ENCODE measurements at places on chromosomes 3 and 15.

GRCh38 chr3:9180764-9181117, 68.7 kb downstream of the SRGAP3 start:
- no peak for DNase-seq

DNA sequence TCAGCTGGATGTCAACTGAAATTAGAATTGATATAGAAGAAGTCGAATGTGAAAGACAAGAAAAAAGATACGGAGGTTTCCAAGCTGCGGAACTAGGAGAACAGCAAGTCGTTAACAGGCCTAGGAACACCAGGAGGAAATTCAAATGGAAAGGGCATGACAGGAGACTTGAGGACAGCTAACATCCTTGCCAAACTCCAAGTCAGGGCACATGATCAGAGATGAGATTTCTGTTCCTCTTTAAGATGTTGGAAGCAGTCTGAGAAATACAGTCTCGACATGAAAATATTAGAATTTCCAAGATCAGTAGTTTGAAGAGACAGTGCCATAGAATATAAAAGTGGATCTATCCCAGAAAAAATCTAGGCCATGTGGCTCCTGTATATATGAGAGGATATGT, 5.0 kb downstream of the MYO5A start:
- DNase-seq = no peak

DNA sequence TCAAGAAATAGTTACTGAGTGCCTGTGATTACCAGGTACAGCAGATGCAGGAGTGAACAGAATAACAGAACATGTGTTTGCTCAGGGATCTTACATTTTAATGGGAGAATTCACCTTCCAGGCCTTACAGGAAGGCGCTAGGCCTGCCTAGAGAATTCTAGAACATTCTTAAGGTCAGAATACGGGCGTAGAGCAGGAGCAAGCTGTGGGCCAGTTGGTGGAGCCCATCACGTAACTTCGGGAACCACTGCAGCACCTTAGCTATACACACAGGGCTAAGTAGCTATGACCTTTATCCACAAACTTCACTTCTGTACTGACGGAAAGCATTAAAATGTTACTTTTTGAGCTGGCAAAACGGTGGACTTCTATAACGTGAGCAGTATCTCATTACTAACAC, 743 bp upstream of the DAZL start:
- no peak for DNase-seq

- no peak for DNase-seq
These were observed 123.8 kb upstream of the BNIP2 start for GRCh38 chr15:59812889-59813288.

DNA sequence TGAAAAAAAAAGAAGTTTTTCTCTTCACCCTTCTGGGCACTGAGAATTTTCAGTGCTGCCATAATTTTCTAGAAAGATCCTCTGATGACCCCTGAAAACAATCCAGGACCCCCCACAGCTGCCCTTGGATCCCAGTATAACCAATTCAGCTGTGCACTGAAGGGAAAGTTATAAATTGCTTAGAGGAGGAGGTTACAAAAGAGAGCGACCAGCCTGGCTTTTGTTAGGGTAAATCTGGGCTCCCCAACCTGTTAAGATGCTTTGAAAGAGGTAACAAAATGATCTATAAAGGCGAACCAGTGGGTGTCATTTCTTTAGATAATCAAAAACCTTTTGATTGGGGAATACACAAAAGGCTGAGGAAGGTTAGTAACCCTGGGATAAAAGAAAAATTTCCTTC, 407.9 kb upstream of the ATP11B start:
- DNase-seq = no peak

- DNase-seq = no peak
These were observed 83.4 kb upstream of the BHLHE40 start for GRCh38 chr3:4895838-4896237.

GRCh38 chr3:157093096-157093495, 66.9 kb downstream of the CCNL1 start:
- no peak for DNase-seq

DNA sequence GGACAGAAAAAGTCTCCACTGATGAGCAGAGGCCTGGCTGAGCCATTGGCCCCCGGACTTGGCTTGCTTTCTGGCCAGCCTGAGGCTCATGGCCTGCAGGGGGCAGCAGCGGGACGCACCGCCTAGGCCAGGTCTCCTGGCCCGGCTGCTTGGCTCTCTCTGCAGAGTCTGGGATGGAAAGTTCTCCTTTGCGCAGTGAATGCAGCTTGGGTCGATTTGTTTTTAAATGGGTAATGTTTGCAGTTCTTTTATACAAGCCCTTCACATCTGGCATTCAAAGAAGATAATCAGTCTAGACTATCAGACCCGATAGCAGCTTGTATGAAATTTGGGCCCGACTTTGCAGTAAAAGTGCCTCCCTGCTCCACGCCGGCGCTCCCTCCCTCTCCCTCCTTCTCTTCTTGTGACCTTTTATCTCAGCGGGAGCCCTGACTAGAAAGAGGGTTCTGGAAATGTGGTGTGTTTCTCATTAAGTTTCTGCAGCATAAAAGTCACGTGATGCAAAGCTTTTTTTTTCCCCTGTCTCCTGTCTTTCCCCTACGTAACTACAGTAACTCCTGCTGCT, 59.9 kb downstream of the ZNF621 start:
- DNase-seq = peak; percentile 23

DNA sequence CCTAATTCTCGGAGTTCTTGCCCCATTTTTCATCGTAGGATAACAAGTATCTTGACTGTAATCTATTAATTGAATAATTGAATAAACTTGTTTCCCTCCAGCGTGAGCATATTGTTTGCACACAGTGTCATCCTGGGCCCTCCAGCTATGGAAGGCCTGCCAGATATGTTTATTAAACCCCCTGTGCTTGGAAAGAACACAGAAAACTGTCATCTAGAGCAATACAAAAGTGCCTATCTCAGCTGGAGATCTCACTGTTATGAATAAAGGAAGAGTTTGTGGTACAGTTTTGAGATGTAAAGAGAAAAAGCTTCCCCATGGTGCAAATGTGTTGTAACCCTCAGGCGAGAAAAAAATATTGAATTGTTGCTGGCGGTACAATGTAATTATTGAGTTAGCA, 405.9 kb downstream of the SOX2 start:
- no peak for DNase-seq

DNA sequence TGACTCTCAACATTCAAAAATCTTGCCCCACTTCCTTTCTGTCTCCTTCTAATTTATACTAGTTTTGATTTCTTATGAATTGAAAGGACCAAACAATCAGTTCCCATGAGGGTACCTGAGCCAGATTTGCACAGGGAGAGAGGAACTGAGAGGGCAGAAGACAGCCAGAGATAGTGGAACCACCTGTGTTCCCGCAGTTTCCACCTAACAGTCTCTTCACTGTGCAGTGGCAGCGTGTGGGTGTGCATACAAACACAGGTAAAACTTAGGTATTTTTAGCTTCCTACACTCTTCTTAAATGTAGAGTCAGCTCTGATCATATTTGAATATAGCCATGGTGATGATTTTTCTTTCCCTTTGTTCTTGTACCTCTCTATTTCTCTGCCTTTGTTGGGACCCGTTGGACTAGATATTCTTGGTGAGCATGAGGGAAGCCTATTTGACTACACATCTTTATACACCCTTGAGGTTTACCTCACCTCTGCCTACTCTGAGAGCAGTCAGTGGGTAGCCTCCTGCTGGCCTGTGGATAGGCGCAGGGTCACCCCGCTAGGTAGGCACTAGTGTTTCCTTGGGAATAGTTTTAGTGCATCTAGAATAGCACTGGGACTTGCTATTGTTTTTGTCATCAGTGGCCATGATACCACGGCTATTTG, 58.8 kb downstream of the MAP3K13 start:
- DNase-seq = no peak

DNA sequence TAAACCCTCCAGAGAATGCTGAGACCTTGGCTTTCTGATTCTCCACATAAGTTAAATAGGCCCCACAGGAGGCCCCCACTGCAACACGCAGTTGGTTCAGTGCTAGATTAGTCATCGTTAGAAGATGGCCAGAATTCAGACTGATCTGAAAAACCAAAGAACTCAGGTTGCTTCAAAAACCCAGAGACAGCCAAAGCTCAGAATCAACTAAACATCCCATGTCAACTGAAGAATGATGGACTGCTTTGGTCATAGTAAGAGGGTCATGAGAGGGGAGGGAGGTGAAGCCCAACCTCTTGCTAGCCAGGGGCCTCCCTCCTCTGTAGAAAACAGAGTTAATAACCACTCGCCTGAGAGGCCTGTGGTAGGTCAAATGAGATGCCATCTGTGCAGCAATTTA, 93.1 kb downstream of the AKAP13 start:
- peak; percentile 45 for DNase-seq

DNA sequence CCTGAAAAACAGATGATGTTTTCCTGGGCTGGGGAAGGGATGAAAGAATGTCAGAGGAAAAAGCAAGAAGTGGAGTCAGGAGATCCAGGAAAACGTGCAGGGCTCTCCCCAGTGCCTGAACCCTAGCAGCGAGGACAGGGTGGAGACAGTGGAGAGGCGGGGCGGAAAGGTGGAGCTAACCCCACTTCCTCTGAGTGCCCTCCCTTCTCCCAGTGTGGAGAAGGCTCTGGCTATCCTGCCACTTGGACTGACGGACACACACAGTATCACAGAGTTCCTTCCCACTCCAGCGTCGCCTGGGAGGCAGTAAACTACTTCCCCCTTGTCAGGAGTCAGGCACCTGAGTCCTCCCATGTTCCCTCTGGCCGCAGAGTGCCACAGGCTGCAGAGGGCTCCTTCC, 125.3 kb upstream of the CHRNA7 start:
- DNase-seq = no peak

GRCh38 chr3:66362541-66362941, 138.3 kb downstream of the LRIG1 start:
- DNase-seq = peak; percentile 60

GRCh38 chr3:125137358-125138033, 75.1 kb downstream of the SLC12A8 start:
- no peak for DNase-seq

DNA sequence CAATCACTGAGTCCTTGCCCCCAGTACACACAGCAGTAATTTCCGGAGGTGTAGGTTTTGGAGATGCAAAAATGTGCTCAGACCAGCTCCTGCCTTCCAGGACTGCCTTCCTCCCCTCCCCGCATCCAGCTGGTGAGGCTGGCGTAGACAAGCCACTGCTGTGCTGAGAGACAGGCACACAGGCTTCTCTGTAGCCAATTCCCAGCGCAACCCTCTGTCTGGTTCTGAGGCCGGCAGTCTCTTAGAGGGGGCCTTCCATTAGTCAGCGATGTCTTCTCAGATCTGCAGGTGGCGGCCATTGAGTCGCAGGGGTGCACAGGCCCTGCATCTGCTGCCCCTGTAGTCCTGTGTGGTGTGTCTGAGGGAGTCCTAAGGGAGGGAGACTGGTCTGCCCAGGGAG, 114.4 kb downstream of the DNAJB8 start:
- no peak for DNase-seq

- DNase-seq = peak; percentile 97
These were observed 375.6 kb upstream of the TPRG1 start for GRCh38 chr3:188796122-188796631.

DNA sequence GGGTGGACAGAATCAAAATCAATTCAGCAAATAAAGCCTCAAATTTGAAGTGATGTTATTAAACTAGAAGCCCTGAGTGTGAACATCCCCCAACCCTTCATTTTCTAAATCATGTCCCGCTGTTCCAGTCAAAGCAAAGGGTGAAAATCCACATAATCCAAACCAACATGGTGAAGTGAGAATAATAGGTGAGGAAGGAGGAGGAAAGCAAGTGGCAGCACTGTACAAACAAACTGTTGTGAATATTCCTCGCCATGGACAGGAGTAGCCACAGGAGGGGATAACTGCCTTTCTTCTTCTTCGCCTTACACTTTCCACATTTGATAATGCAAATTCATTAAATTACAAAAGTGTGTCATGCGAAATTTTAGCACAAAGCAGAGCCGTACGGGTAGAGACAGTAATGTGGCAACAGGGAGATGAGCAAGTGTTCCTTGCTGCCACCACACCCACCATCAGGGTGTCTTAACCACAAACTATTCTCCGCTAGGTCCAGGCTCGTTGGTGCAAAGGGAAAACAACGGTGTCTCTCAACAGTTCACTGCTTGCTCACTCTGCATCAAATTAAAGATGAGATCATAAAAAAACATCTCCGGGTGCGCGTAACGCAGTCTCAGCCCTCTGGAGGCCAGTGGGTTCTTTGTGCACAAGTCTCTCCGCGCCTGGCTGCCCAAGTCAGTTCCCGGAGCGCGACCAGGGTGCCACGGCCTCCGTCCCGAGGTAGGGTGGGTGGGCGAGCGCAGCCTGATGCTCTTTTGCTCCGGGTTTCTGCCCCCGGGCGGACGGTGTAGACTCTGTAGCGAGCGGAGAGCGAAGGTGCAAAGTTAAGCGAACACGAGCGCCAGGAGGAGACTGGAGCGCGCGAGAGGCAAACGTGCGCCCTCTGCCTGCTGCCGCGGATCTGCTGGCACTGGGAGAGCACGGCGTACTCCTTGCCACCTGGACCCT, 6.7 kb downstream of the EPHA3 start:
- no peak for DNase-seq

DNA sequence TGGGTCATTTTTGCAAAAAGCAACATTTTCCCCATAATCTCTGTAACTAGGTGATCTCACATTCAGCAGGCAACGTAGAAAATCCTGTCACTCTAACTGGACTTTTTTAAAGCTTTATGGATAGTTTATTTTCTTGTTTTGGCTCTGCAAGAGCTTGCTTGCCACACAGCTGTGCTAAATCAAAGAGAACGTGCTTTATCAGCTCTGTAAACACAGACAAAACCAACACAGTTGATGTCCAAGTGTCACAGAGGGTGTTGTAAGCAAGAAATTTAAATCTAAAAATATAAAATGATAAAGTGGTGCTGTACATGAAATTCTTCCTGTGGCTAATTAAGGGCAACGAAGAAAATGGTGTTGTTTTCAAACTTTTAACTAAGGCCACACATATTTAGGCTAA, 97.5 kb upstream of the STAC start:
- DNase-seq = no peak

GRCh38 chr3:160129459-160130061, 95.7 kb upstream of the C3orf80 start:
- peak; percentile 89 for DNase-seq

DNA sequence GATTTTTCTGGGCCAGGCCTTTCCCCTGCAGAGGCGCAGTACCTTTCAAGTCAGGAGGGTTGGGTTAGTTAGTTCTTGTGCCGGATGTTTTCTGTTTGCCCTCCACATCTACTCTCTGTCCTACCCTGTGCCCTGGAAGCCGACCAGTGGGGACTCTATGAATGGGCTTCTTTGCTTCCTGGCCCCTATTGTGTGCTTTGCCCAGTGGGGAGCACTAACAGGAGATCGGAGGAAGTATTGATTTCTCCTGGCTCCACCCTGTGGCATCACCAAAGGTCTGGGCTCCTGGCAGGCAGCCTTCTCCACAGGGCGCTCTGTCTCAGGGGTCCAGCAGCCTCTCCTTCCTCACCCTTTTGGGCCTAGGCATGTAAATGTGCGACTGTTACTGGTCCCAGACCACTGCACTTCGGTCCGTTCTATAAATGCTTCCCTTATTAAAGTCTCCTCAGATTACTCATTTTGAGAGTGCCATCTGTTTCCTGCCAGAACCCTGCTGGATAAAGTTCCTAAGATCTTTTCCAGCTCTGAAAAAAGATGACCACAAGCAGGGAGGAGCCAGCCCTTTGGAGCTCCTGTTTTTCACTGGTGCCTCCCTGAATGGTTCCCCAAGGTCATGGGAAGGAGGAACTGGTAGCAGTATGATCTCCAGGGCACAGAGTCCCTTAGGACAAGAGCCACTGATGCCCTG, 44.5 kb downstream of the CTDSPL start:
- DNase-seq = no peak

Measured in AG04449 (cell line).